ENCODE measurements at places on chromosomes 7 and 10.
A peak's percentile ranks its signal among the peaks of the same experiment; 100 is the strongest.

- no peak for DNase-seq
These were observed 21.3 kb upstream of the CHST15 start for GRCh38 chr10:124114696-124115095.

- DNase-seq, result no peak
These were observed 42.7 kb upstream of the PLEKHA1 start for GRCh38 chr10:122331615-122332446.

DNA sequence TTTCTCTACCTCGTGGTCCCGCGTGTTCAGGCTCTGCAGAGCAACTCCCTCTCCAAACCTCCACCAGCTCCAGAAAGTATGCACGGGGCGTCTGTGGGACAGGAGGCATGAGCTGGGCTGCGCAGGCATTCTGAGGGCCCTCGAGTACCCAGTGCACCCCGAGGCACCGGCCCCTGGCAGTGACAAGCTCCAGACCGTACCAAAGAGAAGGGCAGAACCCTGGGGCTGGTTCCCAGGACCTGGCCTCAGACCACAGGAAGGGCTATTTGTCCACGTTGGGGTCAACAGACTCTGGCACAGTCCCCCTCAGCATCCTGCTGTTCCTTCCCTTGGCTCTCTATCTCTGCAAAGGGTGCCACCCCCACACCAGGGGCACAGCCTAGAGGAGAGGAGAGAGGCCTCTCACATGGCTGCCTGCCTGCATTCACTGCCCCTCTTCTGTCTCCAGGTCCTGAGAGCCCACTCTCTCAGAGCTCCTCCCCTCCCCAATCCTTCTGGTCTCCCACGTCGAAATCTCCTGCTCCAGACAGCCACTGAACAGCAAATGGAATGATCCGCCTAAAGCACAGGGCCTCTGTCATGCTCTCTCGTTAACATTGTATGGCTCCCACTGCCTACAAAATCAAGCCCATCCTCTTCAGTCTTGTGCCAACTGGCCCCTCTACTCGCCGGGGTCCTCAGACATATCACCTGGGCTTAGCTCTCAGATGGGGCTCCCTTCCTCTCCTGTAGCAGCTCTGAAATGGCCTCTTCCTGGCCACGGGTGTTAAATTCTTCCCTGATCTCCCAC lies 96.3 kb downstream of the OAT start:
- no peak for DNase-seq

DNA sequence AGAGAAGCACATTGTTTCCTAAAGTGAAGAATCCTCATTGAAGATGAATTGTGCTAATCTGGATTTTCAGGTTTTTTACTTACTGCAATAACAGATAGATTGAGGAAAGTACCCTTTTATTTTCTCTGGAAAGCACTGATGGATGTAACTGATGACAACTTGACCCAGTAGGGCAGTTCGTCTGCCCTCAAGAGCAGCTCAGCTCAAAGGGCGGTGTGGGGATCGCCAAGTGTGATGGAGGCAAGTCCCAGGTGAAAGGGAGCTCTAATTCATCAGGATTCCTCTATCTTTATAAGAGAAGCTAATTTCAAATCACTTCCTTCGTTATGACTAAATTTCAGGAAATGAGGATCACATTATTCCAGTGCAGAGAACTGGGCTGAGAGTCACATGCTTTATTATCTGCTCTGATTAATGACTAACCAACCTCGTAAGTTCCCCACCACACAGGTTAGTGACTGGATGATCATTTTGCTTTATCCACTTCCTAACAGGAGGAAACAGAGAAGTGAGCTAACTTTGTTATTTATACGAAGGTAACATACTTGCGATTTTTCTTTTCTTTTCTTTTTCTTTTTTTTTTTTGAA lies 98.8 kb downstream of the PFKFB3 start:
- DNase-seq, result no peak

- no peak for DNase-seq
These were observed 19.6 kb downstream of the CEP55 start for GRCh38 chr10:93516006-93516380.

- no peak for DNase-seq
These were observed 2.3 kb downstream of the DMTF1 start for GRCh38 chr7:87154569-87154968.

DNA sequence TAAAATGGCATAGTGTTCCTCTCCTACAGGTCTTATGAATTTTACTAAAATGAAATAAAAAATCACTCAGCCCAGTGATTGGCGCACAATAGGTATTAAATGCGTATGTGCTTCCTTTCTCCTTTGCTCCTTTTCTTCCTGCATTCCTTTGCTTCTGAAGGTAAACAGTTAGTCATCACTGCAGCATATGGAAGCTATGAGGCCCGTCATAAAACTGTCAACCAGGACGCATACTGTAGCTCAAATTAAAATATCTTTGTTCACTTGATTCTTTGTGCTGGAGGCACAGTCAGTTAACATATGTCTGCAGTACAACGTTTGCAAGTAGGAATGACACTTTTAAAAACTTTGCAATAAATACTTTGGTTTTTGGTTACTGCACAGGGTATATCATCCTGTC lies 374.7 kb downstream of the TCERG1L start:
- DNase-seq, result no peak

GRCh38 chr7:118429141-118429540 lies 204.6 kb downstream of the ANKRD7 start:
- DNase-seq, result no peak

GRCh38 chr10:73647875-73648651 lies 6.8 kb upstream of the MYOZ1 start:
- no peak for DNase-seq

- DNase-seq, result no peak
These were observed 47.4 kb downstream of the ZMYND11 start for GRCh38 chr10:182441-183201.

GRCh38 chr10:19815731-19816410 lies 361 bp upstream of the PLXDC2 start:
- DNase-seq, result no peak

- peak; percentile 22 for DNase-seq
These were observed 66.5 kb downstream of the RAB11FIP2 start for GRCh38 chr10:117980216-117980615.

DNA sequence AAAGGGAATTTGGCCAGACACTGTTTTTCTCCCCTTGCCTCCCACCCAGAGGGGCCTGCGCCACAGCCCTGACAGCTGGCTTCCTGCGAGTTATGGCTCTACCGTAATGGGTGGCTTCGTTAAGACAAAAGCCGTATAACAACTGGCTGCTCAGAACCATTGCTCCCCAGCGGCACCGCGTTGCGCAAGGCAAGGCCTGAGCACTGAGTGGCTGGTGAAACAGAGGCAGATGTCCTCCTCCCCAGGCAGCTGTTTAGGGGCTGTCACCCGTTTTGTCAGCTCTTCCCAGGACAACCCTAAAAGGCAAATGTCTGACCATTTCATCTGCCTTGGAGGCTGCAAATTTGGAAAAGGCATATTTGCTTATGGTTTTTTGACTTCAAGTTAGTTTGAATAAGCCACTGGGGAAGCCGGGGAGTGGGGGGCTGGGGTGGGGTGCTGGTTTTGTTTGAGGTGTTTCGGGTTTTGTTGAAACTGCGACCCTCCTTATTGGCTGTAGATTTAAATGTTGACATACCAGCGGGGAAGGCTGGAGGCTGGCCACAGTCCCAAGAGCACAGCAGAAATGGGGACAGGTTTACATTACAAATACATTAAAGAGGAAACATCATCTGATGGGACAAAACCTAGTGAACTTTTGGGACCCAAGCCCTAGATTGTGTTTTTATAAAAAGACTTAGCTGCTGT lies 681 bp upstream of the SPOCK2 start:
- DNase-seq, result no peak

- DNase-seq, result no peak
These were observed 12.8 kb downstream of the SUGCT start for GRCh38 chr7:40147371-40148246.

DNA sequence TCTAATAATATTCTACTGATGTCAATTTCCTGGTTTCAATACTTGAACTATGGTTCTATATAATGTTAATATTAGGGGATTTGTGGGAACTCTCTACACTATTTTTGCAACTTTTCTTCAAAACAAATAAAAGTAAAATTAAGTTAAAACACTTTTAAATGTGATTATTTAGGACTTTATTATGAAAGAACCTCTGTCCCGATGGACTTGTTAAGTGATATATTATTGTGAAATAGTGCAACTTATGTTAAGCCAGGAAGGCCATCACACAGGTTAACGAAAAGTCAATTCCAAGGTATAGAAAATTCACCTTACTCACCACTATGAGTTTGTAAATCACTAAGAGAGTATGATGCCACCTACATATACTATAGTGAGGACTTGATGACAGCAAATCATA lies 79.2 kb downstream of the IMMP2L start:
- DNase-seq, result no peak

DNA sequence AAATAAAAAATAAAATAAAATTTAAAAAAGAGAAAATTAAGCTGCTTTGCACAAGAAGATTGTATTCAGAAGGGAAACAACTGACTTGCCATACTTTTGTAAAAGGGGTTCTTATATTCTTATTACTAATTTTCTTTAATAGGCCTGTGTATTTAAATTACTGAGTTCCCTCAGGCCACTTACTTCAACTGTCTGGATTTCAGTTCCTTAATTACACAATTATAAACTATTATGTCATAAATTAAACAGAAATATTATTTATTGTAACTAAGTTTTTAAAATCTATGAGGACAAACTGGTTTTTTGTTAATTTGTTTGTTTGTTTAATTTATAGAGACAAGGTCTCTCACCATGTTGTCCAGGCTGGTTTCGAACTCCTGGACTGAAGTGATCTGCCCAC lies 22.4 kb upstream of the MICU1 start:
- DNase-seq, result no peak

DNA sequence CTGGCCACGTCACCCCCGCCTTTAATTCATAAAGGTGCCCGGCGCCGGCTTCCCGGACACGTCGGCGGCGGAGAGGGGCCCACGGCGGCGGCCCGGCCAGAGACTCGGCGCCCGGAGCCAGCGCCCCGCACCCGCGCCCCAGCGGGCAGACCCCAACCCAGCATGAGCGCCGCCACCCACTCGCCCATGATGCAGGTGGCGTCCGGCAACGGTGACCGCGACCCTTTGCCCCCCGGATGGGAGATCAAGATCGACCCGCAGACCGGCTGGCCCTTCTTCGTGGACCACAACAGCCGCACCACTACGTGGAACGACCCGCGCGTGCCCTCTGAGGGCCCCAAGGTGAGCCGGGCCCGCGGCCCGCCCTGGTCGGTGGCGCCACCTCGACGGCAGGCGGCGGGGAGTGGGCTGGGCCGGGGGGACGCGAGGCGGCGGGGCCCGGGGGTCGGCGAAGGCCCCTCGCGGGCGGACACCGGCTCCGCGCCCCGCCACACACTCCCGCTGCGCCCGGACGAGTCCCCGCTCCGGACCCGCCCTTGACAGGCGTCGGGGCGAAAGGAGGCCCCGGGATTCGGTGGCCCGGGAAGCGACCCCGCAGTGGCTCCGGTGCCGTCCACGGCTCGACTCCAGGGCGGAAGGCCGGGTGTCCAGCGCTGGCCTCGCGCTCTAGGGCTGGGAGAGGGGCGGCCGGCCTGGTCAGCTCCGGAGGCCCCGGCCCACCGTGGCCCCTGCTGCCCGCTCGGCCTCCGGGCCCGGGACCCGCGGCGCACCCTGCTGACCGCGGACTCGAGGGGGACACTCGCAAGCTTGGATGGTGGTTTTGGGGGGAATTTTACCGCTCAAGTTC lies 557 bp downstream of the BAG3 start:
- DNase-seq, result no peak

DNA sequence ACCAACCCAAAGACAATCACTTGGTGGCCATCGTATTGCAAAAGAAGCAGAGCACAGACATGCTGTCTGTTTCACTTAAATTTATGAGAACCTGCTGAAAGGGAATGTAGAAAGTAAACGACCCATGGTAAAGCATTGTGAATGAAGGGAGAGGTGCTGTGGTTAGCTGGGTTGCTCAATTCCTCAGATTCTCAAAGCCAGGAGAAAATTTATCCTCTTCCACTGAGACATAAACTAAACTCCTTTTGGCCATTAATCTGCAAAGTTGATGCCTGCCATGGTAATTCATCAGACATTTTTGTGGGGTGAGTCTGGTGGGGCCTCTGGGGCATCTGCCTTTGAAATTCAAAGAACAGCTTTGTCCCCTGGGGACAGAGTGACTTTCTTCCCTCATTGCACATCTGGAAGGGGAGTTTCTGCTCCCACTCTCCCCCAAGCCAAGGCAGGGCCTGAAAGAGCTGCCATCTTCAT lies 951.0 kb downstream of the LRMDA start:
- DNase-seq, result peak; percentile 59

DNA sequence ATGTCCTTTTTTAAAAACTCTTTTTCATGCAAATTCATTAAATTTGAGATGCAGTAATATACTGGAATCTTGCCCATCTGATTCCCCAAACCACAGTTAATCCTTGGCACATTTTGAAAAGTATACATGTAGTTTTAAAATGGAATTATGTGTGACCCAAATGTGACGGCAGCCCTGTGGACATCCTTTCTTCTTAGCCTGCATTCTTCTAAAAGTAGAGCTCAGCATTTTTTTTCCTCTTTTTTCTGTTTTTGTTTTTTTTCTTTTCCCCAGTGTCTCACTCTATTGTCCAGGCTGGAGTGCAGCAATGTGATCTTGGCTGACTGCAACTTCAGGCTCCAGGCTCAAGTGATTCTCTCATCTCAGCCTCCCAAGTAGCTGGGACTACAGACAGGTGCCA lies 338.9 kb downstream of the GALNT17 start:
- DNase-seq, result no peak

- DNase-seq, result no peak
These were observed 50.4 kb downstream of the TFEC start for GRCh38 chr7:115980159-115980558.

GRCh38 chr10:111923032-111923431 lies 260.5 kb downstream of the GPAM start:
- no peak for DNase-seq

- DNase-seq, result no peak
These were observed 1.1 kb downstream of the UFSP1 start for GRCh38 chr7:100888291-100888987.

DNA sequence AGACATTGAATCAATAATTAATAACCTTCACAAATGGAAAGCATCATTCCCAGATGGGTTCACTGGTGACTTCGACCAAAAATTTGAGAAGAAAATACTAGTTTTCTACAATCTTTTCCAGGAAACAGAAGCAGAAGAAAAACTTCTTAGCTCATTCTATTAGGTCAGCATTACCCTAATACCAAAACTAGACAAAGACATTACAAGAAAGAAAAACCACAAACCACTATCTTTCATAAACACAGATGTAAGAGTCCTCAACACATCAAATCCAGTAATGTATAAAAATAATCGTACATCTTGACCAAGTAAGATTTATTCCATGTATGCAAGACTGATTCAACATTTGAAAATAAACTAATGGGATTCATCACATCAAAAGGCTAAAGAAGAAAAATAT lies 64.0 kb upstream of the CDK1 start:
- no peak for DNase-seq

DNA sequence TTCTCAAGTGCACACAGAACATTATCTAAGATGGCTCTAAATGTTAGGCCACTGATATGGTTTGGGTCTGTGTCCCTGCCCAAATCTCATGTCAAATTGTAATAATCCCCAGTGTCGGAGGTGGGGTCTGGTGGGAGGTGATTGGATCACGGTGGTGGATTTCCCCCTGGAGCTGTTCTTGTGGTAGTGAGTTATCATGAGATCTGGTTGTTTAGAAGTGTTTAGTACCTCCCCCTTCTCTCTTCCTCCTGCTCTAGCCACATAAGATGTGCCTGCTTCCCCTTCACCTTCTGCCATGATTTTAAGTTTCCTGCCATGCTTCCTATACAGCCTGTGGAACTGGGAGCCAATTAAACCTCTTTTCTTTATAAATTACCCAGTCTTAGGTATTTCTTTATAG lies 11.2 kb upstream of the GSTK1 start:
- no peak for DNase-seq

GRCh38 chr10:91514787-91515186 lies 104.6 kb downstream of the HECTD2 start:
- DNase-seq, result no peak

- DNase-seq, result no peak
These were observed 33.3 kb downstream of the CALML3 start for GRCh38 chr10:5557799-5558771.
